Midbrain (tissue), 1 donor: ENCODE measurements at places on chromosomes 7 and 10.

GRCh38 chr7:156305351-156305750, 335.2 kb upstream of the RNF32 start:
- no peak for DNase-seq

DNA sequence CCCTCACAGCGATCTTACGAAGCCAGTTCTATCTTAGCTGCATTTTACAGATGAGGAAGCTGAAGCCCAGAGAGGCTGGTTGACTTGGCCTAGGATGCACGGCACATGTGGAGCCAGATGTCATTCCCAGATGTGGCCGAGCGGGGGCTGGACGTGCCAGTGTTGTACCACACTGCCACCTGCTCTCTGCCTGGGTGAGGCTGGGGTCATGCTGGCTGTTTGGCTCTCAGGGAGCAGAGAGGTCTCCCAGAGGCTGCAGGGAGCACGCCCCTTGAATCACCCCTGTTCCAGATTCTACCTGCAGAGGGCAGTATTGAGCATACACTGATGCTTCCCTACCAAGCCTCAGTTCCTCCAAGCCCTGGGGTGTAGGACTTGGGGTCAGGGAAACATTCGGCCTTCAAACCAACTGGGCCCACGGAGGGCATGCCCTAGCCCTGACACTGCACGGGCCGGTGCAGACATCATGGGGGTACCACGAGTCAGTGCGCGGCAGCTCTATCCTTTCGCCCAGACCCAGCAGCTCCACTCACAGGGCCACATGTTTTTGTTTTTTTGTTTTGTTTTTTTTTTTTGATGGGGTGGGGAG, 3.8 kb upstream of the GTF2IRD1 start:
- DNase-seq, result peak; percentile 17

DNA sequence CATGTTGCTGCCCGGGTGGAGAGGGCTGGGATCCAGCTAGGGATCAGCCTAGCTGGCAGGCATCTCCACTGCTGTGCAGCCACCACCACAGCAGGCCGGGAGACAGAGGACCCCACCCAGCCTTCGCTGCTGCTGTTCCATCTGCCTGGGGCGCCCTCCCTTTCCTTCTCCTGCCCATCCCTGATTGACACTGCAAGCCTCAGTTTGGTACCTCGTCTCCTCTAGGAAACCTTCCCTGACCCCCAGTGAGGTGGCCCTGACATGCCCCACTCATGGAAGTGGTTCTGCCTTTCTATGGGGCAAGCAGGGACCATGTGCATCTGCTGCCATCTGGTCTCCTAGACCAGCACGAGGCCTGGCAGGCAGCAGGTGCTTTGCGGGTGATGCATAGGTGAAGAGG, 30.4 kb upstream of the DPYSL4 start:
- no peak for DNase-seq

DNA sequence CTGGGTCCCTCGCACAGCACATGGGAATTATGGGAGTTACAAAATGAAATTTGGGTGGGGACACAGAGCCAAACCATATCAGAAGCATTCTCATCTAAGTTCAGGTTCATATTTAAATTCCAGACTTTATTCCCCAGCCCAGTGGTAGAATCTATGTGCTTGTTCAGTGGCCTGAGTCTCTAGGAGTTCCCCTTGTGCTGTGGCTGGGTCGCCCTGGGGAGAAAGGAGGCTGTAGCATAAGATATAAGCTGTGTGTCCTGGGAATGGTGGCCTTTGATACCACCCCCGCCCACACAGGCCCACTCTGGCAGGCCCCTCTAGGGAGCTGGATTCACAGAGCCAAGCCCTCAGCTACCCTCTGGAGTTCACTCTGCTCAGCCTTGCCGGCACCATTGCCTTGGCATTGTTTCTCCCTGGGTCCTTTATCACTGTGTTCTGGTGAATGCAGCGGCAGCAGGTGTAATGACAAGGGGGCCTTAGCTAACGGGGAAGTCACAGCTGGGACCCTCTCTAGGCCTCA, 64.2 kb downstream of the MINDY4 start:
- no peak for DNase-seq

DNA sequence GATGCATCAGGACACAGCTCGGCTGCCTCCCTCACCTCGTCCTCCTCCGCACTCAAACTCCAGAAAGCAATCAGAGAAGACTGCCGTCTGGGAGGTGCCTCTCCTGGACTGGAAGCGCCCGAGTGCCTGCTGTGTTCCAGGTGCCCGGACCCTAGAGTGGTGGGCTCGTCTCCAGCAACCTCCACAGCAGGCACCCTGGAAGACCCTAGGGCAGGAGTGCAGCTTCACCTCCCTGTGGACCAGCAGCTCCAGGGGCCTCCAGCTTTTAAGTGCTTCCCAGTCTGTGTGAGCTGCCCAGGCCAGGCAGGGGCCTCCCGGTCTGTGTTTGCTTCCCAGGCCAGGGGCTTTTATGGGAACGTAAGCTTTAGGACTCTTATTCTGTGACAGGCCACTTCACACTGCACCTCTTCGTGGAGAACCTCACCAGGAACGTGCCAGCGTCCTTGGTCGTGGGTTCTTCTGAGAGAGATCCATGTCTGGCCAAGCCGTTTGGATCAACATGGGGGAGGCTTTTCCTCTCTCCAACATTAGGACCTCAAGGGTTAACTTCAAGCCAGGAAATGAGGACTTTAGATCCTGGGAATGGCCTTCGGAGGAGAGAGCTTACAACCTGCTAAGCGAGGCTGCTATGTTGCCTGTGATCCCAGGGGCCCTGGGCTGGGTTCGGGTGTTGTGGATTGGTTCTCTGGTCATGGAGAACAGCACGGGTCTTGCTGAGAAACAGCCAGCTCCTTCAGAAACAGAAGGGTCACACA, 5.9 kb upstream of the PWWP2B start:
- no peak for DNase-seq

DNA sequence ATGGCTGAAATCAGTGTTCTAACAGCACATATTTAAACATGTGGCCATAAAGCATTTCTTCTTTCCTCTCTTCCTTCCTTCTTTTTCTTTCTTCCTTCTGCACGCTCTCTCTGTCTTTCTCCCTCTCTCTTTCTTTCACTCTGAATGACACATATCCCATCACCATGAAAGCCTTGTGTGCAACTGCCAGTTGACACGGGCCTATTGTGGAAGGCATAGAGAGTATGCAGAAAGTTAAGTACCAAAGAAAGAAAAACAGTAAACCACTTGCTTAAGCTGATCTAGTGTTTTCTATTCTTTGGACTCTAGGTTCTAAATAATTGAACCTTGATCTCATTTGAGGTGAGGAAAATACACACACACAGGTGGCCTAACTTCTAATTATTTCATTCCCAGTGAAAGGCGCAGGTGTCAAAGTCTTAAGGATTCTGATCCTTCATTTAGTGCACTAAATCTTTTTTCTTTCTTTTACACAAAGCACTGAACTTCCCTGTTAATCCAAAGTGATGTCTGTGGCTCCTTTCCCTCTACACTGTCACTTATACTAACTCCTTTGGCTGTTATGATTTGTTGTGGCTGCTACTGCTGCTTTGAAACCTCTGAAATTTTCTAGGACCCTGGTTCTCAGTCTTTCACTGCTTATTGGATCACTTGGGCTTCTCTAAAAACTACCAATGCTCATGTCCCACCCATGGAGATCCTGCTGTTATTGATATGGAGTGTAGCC, 17.7 kb downstream of the DKK1 start:
- no peak for DNase-seq

DNA sequence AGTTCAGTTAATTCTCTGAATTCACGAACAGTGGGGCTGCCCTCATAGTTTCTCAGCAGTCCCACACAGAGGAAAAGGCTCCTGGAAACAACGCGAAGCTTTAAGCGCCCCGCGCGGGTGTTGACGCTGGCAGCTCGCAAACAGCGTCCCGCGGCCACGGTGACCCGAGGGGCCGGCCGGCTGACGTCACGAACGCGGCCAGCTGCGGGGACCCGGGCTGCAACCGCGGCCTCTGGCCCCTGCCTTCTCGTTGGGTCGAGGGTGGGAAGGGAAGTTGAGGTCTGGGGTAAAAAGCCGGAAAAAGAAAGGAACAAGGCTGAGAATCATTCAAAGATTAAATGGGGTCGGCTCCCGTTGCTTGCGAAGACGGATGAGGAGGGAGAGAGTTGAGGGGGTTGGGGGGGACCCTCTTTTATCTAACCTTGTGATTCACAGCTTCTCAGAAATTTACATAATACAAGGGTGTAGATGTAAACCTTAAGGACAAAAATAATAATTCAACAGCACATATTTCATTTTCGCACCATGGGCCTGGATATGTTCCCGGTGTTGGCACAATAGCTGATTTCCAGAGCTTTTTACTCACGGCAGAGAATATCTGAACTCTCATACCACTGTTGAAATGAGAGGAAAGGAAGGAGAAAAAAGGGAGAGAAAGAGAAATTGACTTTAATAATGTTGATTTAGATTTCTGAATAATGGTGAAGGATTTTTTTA, 7.3 kb upstream of the FEZF1 start:
- no peak for DNase-seq

GRCh38 chr7:40584667-40585433, 450.0 kb downstream of the SUGCT start:
- no peak for DNase-seq

GRCh38 chr10:7955446-7955845, 99.0 kb upstream of the GATA3 start:
- no peak for DNase-seq

DNA sequence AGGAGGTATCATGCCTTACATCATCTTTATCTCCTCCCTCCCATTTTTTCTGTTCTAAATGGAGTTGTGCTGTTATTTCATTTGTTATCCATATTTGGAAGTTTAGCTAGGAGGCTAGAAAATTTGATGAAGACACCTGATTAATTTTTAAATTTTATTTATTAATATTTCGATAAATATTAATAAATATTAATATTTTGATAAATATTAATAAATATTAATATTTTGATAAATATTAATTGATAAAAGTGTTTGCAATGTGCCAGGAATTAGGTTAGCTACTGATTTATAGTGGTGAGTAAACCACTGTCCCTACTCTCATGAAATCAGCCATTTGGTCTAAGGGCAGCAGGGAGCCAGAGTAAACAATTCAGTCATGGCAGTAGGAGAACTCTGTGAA, 161.4 kb downstream of the GNAT3 start:
- DNase-seq, result no peak

GRCh38 chr10:131653140-131653539, 247.7 kb upstream of the PPP2R2D start:
- no peak for DNase-seq

DNA sequence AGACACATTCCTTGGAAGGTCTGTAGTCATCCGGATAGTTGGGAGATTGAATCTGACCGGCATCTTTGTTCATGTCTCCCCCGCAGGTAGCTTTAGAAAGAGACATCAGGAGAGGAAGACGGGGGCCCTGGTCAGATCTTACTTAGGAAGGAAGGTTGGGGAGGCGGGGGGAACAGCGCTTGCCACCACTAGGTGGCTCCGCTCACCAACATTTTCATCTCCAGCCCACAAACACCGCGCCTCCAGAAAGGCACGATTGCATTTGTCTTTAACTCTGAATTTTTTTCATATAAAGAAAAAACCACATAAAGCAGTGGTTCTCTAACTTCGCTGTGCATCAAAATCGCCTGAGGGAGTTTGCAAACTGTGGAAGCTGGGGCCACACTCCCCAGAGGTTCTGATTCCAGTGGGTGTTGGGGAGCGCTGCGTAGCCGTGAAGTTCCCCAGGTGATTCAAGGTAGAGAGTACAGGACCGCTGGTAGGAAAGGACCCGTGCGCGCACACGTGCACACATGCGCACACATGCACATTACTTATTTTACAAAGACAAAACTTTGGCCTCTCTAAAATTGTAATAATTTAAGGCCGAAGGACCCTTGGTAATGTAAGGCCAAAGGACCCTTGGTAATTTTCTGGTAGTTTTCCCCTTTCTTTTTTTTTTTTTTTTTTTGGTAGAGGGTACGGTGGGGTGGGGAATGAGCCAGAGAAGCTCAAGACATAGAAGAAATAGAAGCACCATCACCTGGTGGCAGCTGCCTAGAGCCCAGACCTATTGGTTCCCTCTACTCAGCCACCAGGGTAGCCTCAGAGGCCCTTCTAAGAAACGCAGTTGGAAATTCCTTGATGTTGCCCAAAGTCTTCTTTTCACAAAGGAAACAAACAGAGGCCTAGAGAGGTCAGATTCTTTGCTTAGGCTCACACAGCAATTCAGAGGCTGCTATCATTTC, 37.4 kb upstream of the OPALIN start:
- DNase-seq, result peak; percentile 85

- DNase-seq, result no peak
Observed at GRCh38 chr7:113099284-113099919, 12.8 kb upstream of the GPR85 start.

GRCh38 chr10:35005868-35006267, 84.3 kb downstream of the CUL2 start:
- no peak for DNase-seq

- no peak for DNase-seq
Observed at GRCh38 chr7:17404006-17404405, 105.6 kb downstream of the AHR start.

DNA sequence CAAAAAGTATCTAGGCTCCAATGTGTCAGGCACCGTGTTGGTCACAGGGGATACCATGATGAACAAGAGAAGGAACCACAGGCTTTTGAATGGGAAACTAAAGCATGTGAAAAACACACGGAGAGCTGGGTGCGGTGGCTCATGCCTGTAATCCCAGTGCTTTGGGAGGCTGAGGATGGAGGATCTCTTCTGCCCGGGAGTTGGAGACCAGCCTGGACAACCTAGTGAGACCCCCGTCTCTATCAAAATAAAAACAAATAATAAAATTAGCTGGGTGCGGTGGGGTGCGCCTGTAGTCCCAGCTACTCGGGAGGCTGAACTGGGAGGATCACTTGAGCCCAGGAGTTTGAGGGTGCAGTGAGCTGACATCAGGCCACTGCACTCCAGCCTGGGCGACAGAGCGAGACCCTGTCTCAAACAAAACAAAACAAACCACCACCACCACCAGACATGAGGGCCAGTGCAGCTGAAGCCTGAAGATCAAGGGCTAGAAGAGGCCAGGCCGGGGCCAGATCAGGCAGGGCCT, 611 bp upstream of the COPS6 start:
- no peak for DNase-seq

DNA sequence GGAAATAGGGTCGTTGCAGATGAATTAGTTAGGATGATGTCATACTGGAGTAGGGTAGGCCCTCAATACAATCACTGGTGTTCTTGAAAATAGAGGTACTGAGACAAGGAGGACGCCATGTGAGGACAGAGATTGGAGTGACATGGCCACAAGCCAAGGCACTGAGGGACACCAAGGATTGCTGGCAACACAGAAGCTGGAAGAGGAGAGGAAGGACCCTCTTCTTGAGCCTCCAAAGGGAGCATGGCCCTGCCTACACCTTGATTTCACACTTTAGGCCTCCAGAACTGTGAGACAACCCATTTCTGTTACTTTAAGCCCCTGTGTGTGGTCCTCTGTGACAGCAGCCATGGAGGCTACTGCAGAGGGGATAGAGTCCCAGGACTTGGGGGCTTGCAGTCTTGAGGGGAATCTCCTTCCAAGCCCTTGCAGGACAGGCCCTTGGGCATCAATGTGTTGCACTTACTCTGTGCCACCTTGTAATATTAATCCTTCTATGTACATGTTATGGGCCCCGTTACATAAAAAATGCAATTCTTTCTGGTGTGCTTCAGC, 3.7 kb upstream of the AOC1 start:
- DNase-seq, result no peak

GRCh38 chr10:126661356-126661755, 9.1 kb downstream of the C10orf90 start:
- DNase-seq, result no peak
